ENCODE measurements at places on chromosomes 7 and 10.

DNA sequence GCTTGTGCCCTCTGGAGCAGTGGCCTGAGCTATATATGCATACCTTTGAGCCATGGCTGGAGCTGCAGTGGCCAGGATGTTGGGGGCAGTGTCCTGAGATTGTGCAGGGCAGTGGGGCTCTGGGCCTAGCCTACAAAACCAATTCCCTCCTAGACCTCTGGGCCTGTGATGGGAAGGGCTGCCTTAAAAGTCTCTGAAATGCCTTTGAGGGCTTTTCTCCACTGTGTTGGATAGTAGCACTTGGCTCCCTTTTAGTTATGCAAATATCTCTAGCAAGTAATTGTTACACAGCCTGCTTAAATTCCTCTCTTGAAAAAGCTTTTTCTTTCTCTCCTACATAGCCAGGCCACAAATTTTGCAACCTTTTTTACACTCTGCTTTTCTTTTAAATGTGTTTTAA, 426.4 kb downstream of the ACTR3B start:
- DNase-seq, result no peak

GRCh38 chr7:103967401-103967800, 22.1 kb downstream of the RELN start:
- DNase-seq, result no peak

DNA sequence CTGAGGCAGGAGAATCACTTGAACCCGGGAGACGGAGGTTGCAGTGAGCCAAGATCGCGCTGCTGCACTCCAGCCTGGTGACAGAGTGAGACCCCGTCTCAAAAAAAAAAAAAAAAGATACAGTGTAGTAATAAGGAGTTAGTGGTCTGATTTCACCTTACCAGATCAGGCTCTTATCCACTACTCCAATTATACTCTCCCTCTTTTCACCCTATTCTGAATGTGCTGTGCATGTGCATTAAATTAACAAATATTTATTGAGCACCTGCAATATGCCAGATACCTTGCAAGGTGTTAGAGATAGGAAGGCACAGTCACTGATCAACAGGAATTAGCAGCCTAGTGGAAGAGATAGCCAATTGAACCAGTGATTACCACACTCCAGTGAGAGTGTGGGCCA, 241.9 kb upstream of the LRGUK start:
- DNase-seq, result no peak

DNA sequence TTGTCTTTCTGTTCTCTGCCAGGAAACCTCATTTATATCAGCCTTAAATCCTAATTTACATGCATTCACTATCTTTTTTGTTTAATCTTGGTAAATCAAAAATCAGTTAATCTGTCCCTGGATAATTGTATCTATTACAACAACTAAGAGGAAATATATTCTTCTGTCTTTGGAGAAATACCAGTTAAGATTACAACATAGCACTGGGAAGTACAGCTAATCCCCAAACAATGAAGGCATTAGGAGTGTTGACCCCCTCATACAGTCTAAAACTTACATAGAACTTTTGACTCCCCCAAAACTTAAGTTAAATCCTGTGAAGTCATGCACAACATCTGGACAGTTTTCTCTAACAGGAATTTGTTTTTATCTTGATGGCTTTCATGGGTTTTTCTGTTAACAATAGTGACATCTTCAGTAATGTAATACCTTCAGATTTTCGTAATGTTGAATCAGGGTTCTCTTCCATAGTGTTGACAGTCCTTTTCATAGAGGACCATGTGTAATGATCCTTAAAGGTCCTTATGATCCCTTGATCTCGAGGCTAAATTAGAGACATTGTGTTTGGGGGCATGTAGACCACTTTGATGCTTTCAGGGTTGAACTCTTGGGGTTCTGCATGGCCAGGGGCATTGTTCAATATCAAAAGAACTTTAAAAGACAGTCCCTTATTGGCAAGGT, 24.1 kb upstream of the ABCC2 start:
- no peak for DNase-seq

DNA sequence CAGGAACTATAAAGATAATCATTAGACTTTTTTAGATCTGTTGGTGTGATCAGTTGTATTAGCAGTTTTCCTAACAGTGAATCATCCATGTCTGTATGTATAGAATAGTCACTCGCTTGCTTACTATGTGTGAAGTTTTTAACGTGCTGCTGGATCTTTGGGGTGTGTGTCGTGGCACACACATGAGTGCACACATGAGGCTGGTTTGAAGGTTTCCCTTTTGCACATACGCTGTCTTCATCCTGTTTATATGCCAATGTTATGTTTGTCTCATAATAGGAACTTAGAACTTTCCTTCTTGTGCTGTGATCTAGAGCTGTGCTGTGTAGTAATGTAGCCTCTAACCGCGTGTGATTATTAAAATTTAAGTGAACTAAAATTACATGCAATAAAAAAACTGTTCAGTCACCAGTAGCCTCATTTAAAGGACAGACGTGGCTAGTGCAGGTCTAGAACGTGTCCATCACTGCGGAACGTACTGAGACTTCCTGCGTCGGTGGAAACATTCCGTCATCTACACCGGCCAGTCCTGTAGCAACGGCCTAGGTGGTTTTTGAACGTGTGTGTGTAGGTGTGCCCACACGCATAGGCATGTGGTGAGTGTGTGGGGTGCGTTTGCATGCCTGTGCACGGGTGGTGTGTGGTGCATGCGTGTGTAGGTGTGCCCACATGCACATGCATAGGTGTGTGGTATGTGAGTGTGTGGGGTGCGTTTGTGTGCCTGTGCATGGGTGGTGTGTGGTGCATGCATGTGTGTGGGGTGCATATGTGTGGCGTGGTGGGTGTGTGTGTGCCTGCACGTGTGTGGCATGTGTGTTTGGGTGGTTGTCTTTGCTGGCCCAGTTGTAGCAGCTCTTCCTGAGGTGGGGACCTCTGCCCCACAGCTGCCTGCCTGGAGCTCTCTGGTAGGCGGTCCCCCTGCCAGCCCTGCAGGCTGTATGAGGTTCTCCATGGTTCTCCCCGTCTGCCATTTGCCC, 56.6 kb downstream of the INPP5A start:
- DNase-seq, result no peak

DNA sequence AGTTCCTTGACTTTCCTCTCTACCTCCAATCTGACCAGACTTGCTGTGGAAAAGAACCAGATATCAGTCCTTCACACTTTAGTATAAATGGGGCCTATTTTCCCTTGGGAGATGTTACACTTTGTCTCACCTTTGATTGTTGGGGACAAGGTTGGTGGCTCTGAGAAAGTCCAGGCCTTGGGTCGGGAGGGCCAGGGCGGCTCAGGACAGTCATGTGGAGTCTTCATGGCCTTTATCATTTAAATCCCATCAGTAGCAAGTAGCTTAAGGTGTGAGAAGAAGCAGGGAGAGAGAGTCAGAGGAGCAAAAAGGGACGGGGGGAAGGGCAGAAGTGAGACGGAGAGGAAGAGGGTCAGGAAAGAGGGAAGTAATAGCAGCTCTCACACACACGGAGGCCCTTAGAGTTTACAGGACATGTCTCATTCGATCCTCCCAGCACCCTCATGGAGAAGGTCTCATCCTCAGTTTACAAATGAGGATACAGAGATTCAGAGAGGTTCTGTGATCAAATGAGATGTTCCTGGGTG, 40.5 kb downstream of the TBATA start:
- no peak for DNase-seq

GRCh38 chr7:55117286-55117685, 98.5 kb downstream of the EGFR start:
- DNase-seq, result no peak

- no peak for DNase-seq
Measured at GRCh38 chr10:32556783-32557395, 110.9 kb downstream of the CCDC7 start.

All from cortex of kidney (tissue), 1 donor.